Vagina (tissue), 2 donors: ENCODE measurements at places on chromosomes 7 and 10. TPM values are rescaled to one million over a fixed set of nuclear protein-coding genes. Genes with fewer than 3 reads are reported as not detected.

DNA sequence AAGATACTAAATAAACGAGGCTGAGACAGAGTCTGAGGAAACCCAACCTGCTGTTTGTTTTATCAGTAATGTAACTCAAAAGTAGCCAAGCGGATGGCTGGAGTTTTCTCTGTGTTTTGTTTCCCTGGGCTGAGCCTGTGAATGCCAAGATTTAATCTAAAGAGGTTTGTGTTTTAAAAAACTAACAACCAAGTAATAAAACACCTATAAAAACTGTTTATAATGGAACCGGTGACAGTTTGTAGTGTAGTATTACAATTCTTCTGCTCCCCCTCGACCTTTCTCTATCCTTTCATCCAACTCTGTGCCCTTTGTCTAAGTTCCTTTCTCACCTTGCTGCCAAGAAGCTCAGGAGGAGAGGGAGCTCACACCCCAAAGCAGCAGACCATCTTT is 2.6 kb upstream of the KAT6B start:
- no peak for DNase-seq

GRCh38 chr10:103605359-103606096 is 112.0 kb downstream of the NEURL1 start:
- no peak for DNase-seq

DNA sequence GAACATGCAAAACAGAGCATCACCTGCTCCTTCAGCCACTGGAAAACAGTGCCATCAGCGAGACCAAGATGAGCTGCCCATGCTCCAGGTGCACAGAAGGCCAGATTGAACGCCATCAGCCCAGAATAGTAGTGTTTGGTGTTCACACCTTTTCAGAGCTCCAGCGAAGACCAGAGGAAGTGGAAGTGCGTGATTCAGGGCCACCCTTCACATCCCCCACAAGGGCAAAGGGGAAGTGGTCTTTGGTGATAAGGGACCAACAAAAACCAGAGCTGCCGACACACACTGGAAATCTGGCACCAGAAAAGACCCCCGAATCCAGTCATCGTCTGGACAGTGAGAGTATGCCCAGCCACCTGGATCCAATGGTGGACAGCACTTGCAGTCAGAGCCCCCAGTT is 29.5 kb upstream of the TMEM72 start:
- DNase-seq = no peak

DNA sequence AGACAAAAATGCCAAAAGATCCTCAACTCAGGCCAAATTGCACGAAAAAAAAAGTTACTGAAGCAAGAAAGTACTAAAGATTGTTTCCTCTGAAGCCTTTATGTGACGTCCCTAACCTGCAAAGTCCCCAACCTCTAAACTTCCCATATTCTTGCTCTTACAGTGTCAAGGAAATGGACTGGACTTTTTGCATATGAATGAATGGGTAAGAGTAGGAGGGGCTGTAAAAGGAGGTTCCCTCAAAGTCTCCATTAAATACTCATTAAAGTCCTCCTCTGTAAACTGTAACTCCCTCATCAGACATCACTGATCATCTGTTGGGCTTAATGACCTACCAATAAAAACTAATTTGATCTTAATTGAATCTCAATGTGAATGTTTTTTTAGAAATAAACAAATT is 164.8 kb upstream of the STEAP1 start:
- no peak for DNase-seq

DNA sequence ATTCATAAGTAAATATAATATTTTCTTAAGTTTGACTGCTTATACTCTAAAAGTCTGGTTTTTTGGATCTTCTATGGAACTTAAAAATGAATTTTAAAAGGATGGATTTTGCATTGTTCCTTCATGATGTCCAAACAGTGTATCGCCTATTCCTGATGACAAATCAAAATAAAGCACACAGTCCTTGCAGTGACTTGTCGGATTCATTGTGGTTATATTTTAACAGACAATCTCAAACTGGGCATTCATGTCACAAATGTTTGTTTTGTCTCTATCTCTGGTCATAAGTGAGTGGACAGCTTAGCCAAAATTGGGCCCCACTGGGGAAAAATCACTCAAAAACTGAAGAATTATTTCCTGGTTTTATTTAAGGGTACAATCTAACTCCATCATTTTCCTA is 74.8 kb downstream of the LMBR1 start:
- DNase-seq = no peak

DNA sequence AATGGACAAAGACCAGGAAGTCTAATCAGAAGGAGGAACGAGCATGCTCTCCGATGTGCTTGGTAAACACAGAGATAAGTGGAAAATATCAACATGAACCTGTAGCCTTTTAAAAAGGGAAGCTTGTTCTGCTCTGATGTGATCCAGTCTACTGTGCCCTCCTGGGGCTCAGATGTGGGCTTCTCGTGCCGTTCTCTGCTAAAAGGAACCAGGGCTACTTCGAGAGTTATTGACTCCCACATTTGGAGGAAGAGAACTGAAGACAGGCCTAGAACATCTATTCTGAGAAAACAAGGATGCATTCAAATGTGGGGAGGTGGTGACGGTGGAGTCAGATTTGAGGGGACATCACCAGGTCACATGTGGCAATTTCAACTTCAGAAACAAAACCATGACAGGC is 325.4 kb downstream of the GLRX3 start:
- DNase-seq = peak; percentile 3

DNA sequence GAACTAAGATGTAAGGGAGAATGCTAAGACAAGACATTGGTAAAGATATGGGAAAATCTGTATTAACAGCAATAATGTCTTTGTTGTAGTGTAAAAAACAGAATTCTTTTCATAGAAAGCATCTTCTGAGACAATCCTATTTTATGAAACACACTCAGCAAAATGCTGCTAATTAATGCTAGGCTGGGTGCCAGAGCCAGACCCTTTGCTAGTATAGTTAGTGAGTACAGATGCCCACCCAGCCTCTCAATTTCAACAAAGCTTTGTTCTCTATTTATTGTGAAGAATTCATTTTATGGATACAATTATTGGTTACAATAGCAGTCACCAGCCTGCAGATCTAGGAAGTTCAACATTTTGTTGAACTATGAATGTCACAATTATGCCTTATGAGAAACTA is 131.0 kb downstream of the SEM1 start:
- DNase-seq = no peak

- no peak for DNase-seq
Measured at GRCh38 chr7:112770051-112770450, 20.1 kb downstream of the TMEM168 start.

DNA sequence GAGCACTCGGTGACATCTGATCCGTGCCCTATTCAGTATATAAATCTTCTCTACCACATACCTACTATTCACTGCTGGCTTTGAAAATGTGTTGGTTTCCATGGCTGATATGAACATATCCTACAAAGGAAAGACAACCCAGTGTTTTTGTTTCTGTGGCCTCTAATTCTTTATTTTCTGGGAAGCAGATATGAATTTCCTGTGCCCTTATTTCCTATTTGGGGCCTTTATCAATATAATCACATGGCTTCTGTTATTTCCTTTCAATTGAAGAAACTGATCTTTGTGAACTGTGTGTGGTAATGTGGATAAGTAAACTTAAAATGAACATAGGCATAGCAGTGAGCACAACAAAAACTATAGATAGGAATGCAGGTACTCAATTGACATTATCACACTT is 10.6 kb downstream of the CCNJ start:
- no peak for DNase-seq

GRCh38 chr10:69512901-69513300 is 60.3 kb downstream of the NEUROG3 start:
- DNase-seq = no peak

GRCh38 chr7:66321283-66321682 is 116.1 kb downstream of the TPST1 start:
- no peak for DNase-seq

GRCh38 chr7:82348251-82348650 is 95.3 kb downstream of the CACNA2D1 start:
- DNase-seq = no peak

DNA sequence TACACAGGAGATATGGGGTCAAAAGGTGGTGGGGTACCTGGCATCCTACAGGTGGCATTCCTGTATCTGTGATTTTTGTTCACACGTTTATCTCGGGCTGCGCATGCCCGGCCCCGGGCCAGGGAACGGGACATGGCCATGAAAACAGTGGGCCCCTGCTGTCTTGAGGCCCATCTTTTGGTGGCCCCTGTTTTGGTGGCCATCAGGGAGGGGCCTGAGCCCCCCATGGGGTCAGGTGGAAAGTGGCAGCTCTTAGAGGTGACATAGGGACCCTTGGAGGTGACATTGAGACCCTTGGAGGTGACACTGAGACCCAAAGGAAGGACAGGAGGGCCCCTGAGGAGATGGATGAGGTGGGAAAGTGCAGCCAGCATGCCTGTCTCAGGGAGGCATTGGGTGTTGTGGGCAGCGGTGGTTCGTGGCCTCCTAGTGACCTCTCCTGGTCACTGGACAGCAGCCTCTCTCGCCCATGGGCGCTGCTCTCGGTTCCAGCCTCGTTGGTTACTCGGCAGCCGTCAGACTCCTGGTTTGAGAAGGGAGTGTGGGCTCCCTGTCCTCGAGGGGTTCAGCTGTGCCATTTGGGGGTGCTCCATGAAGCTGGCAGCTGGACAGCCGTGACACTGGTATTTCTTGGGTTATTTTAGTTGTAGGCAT is 39.9 kb downstream of the INPP5A start:
- DNase-seq = no peak

- DNase-seq = no peak
Measured at GRCh38 chr7:88331322-88331721, 24.6 kb upstream of the STEAP4 start.

- no peak for DNase-seq
Measured at GRCh38 chr7:56092789-56093531, at the start of gene PHKG1. Gene PHKG1 (minus strand): TSS chr7:56092952. CDS start chr7:56088941, 4,011 bp downstream.

Gene ATOH7
- total RNA-seq = not detected

Gene CTAGE8
- total RNA-seq = 0.98 TPM

Gene SBDS
- total RNA-seq = 79.8 TPM
